ENCODE measurements at places on chromosomes 2 and 18.
A peak's percentile ranks its signal among the peaks of the same experiment; 100 is the strongest.

DNA sequence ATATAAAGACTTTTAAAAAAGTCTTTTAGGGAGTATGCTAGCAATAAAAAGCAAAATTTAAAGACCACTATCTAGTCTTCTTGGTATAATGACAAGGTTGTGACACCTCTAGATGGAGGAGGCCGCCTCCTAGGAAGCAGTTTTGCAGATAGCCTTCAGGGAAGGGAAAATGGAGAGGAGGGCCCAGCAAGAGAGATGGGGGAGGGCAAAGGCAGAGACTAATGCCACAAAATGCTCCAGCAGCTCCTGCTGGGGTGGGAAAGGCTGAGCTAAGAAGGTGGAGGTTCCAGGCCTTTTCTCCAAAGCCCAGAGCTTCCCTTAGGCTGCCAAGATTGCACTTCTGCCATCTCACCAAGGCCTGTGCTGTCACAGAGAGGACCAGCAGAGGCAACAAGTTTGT is 153.9 kb upstream of the THSD7B start:
- no peak for DNase-seq

DNA sequence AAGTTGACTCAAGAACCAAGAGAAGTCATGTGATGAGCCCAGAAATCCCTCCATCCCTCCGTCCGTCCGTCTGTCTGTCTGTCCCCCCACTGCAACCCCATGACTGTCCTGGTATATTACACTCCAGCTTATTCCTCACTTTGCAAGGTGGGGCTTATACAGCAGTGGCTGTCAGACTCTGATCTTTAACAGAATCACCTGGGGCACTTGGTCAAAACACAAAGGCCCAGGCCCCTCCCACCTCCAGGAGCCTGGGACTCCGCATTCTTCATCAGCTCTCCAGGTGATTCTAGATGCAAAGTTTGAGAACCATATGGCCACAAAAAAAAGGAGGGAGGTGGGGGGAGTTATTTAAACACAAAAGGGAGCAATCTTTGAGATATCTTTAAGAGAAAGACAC is 61.4 kb downstream of the MYO5B start:
- DNase-seq, result no peak

GRCh38 chr2:7272210-7272609 is 355.0 kb downstream of the RNF144A start:
- DNase-seq, result no peak

GRCh38 chr18:21930177-21930576 is 189.6 kb downstream of the MIB1 start:
- DNase-seq, result no peak

DNA sequence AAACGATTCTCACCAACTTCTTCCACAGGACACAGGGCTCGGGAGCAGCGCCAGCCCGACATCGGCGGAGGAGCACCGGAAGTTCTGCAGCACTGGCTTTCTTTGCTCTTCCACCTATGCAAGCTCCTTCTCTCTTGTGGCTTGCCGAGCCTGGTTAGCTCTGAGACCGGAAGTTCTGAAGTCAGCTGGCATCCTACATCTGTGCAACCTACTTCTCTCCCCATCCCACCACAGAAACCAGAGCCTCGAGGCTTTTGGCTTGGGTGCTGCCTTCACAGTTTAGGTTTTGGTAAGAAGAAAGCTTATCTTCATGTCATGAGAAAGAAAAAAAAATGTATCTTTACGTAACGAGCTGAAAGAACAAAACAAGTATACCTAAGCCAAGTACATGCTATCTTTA is 111.7 kb downstream of the ANKRD44 start:
- DNase-seq, result no peak

DNA sequence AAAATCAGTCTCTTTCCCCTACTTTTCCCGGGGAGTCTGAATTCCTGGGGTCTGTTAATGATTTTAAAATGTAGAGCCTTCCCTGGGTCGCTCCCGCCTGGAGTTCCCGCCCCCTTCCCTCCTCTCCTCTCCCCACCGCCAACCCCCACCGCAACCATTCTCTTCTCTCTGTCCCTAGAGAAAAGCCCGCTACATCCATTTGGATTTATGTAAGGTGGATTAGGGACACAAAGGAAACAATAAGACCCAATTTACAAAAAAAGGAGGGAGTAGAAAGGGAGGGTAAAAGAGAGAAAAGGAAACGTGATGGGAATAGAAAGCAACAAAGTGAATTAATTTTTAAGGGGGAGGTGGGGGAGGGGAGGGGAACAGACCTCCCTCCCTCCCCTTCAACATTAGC is 2.2 kb downstream of the EPHA4 start:
- peak; percentile 73 for DNase-seq

- no peak for DNase-seq
These were observed 103.8 kb downstream of the WDPCP start for GRCh38 chr2:63484481-63484880.

DNA sequence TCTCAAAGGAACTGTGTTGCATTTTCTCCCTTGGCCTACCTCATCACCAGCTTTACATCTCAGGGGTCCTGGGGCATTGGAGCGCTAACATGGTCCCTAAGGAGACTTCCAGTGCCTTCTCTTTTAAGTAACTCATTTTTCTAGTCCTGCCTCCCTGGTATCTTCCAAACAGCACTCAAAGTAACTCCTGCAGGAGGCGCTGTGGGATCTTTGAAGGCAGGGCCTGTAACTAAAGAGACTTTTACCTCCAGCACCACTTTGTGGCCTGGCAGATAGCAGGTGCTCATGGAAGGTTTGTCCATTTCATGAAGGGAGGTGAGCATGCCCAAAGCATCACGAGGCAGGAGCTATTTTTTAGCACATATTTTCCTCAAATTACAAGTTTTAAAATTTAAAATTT is 411.0 kb upstream of the GYPC start:
- peak; percentile 41 for DNase-seq

GRCh38 chr2:73984922-73985307 is 205 bp downstream of the TET3 start:
- no peak for DNase-seq

- no peak for DNase-seq
These were observed 55.5 kb upstream of the ZDBF2 start for GRCh38 chr2:206218796-206219499.

DNA sequence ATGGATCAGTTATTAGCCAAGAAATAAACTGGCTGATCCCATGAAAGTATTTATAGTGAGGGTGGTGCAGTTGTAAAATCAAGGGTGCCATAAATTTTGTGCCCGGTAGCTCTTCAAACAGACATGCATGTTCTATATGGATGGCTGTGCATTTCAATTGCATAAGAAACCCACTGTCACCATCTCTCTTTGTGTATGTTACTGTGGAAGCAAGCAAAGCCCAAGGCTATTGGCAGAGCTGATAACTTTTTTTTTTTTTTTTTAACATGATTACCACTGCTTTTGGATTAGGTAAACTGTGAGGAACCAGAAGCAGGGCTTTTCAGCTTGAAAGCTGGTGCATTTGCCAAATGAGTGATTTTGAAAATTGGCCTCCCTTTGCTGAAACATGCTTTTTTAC is 332.6 kb downstream of the SOX11 start:
- no peak for DNase-seq

GRCh38 chr2:106572541-106573450 is 85.6 kb downstream of the CD8B2 start:
- DNase-seq, result no peak

DNA sequence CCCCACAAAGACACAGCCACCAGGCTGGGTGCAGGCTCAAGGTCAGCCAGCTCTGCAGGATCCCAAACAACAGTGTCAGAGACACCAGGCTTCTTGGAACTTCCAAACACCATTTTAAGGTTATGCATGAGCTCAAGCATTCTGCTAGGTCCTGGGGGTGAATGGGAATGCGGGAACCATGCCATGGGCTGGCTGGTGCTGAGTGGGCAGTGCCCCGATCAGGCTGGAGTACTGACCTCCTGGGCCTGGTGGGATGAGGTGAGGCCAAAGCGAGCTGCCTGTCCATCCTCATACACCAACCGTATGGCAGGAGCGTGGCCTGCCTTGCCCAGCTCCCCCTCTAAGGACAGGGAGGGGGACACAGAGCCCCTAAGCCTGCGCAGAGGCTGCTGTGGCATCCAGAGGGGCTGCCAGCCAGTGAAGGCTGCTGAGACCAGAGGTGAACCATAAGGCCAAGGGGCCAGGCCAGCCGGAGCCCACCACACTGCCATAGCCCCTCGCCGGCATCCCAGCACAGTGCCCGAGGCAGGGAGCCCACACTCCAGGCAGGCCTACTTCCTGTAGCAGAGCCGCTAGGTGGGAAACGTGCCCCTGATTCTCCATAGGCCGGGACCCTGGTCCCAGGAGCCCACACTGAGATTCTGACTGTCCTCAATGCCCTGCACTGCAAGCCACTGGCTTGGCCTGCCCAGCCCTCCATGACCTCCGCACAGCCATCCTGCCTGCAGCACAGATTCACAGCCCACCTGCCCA is 135.0 kb downstream of the HDAC4 start:
- no peak for DNase-seq

DNA sequence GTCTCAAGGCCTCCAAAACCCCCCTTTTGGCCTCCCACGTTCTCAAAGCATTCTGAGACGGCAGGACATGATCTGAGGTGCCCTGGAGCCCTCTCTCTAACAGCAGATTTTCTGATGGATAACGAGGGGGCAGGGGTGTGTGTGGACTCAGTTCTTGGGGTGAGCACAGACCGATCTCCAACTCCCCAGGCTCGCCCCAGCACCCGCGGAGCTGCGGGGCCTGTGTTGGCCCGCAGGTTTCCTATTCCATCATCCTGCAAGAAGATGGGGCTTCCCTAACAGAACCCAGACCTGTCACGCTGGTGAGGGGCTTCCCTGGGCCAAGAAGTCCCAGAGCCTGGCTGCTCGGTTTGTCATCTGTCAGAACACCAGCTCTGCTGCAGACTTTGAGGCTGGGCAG is 196.1 kb downstream of the ANAPC1 start:
- no peak for DNase-seq

DNA sequence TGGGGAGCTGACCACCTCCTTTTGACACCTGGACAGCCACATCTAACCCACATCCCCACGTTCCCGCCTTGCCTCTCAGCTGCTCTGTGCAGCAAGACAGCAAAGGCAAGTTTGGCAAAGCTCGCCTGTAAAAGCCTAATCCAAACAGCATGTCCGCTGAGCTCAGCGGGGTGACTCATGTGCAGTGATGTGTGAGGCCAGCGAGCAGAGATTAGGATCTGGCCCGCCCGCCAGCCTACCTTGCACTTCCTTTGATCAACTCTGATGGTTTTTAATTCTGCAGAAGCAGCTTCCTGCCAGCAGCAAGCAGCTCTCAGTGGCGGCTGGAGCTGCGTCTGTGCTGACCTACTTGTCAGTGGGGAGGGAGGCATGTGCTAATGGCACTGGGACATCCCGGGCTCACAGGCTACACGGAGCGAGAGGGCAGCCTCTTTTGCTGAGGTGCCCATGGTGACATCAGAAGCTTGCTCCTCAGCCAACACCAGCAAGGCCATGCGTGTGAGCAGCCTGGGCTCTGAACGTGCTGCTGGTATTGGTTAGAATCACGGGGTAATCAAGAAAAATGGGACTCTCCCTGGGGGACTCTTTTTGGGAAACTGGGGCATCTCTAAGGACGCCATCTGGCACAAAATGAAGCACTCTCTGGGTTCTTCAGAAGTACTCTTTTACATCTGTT is 36.0 kb upstream of the EML4 start:
- DNase-seq, result peak; percentile 63

DNA sequence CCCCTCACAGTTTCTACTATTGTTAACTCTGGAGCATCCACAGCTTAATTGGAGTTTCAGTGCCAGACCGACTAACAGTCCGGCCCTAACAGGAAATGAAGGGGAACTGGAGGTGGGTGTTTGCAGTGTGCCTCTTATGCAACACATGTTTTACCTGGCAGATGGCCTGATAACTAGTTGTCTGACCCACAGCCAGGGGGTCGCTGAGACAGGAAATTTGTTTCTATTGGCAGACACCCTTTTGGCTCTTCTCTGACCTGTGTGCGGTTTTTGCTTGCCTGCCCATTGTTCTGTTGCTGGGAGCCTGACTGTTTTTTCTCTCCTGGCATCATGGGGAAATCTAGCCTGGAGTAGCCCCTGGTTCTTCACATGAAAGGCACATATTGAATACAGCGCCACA is 1329.8 kb downstream of the DSC3 start:
- no peak for DNase-seq

DNA sequence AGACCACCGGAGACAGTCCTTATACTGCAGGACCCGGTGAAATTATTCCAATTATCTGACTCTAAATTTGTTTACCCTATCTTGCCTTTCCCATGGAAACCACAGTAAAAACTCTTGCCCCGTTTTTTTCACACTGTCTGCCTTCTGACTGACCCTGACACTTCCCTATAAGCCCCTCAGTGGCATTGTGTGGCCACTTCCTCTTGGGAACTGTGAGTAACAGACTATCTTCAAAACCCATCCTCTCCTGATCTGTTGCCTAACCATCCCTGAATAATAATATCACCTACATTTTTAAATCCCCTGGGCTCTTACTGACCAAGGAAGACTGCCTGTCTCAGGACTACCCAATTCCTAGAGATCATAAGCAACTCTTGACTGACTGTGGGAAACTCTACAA is 42.6 kb upstream of the RNF152 start:
- DNase-seq, result no peak

GRCh38 chr2:180169474-180169873 is 162.4 kb upstream of the CWC22 start:
- DNase-seq, result no peak

DNA sequence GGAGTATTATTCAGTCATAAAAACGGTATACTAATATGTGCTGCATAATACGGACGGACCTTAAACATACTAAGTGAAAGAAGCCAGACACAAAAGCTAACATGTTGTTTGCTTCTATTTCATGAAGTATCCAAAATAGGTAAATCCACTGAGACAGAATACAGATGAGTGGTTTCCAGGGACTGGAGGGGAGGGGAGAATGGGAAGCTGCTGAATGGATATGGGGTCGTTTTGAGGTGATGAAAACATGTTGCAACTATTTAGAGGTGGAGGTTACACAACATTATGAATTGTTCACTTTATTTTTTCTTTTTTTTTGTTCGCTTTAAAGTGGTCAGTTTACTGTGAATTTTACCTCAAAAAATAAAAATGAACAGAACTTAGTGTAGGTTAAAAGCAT is 52.9 kb downstream of the RAB10 start:
- DNase-seq, result no peak

DNA sequence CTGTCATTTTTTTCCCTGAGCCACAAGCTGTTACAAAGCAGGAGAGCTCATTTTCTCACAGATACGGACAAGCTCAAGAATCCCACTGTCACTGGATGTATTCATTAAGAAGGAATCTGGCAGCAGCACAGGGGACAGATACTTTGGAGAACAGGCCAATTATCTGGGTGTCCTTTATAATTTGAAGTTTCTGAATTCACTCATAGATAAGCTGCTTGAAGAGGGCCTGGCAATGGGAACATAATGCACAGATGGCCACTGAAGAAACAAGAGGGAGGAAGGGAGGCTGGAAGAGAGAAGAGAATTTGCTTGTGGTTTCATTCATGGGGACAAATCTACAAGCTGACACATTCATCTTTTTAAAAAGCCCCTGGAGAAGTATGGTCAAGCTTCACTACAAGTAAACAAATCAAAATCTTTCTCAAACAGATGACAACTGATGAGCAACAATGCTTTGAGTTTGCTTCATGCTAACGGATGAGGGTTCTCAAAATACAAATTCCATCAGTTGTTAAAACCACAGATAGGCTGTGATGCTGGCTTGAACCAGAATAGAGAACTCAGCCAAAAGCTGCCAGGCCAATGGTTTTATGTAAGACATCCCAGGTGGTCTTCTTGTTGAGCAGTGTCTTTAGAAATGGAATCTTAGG is 11.9 kb downstream of the BCL2 start:
- no peak for DNase-seq
